ENCODE measurements at places on chromosomes 3 and 15. TPM values are rescaled to one million over a fixed set of nuclear protein-coding genes. Genes with fewer than 3 reads are reported as not detected.

GRCh38 chr3:43893727-43894126 lies 203.0 kb downstream of the ABHD5 start:
- DNase-seq, result no peak

DNA sequence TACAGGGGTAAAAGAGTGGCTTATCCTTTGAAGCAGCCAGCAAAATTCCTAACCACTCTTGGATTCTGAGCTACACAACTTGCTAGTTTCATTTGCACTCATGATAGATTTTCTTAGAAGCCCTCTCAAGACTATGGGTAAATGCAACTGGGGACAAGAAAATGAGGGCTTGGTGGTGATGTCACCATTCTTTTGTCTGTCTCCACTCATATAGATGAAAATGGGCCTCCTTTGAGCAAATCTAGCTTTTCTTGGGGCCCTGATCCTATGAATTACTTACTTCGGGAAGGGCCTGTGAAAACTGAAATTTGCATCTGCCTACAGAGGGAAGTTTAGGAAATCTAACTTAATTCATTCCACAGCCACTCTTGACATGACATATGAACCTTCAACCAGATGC lies 486.3 kb downstream of the MAGI1 start:
- no peak for DNase-seq

DNA sequence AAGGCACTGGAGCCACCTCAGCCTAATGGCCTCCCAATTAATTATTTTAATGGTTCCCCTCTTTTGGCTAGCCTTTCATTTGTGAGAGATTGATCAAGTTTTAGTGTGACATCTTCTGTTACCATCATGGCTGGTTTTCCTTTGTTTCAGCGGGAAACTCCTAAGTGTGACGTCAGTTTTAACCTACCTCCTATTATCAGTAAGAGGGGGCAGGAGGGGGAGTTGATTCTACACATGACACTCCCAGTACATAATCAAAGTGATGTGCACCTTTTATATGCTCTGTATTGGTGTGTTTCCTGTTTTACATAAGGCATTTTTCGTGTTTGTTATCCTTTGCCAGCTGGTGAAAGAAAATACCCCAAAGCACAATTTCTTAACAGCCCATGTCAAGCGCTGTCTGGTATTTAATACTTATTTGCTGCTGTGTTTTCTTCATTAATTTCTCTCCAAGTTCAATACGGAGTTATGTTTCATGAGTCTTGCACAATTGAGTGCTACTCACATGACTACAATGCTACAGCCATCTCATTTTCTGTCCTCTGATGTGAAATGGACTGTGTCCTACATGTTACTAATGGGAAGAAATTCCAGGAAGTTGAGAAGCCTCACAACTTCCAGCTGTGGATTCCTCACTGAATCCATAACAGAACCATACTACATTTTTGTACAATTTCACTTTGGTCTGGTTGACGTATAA lies 52.2 kb upstream of the POLR2M start:
- peak; percentile 58 for DNase-seq

- DNase-seq, result no peak
Observed at GRCh38 chr3:121998611-121999473, 23.2 kb downstream of the ILDR1 start.

DNA sequence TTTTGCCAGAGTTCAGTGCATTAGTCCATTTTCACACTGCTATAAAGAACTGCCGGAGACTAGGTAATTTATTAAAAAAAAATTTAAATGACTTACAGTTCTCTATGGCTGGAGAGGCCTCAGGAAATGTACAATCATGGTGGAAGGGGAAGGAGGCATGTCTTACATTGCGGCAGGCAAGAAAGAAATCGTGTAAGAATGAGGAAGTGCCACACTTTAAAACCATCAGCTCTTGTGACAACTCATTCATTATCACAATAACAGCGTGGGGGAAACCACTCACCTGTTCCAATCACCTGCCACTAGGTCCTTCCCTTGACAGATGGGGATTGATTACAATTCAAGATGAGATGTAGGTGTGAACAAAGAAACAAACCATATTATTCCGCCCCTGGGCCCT lies 1361.4 kb downstream of the NSUN3 start:
- no peak for DNase-seq

DNA sequence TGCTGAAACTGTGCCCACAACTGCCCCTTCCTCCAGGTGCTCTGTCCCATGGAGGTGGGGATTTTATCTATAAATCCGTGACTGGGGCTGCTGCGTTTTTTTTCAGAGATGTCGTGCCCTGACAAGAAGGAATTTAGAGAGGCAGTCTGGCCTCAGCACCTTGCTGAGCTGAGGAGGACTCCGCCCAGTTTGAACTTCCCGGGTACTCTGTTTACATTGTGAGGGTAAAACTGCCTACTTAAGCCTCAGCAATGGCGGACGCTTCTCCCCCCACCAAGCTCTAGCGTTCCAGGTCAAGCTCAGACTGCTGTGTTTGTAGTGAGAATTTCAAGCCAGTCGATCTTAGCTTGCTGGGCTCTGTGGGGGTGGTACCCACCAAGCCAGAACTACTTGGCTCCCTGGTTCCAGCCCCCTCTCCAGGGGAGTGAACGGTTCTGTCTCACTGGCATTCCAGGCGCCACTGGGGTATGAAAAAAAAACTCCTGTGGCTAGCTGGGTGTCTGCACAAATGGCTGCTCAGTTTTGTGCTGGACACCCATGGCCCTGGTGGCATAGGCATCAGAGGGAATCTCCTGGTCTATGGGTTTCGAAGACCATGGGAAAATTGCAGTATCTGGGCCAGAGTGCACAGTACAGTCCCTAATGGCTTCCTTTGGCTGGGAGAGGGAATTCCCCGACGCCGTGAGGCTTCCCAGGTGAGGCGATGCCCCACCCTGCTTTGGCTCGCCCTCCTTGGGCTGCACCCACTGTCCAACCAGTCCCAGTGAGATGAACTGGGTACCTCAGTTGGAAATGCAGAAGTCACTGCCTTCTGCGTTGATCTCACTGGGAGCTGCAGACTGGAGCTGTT lies 68.5 kb upstream of the SGO1 start:
- no peak for DNase-seq

SYNPR gene
- not detected for total RNA-seq

All from LHCN-M2 (cell line).